ENCODE measurements at places on chromosomes 6 and 20.
A peak's percentile ranks its signal among the peaks of the same experiment; 100 is the strongest.

- DNase-seq: peak; percentile 34
Observed at GRCh38 chr6:116221911-116222310, 32.0 kb downstream of the TSPYL4 start.

DNA sequence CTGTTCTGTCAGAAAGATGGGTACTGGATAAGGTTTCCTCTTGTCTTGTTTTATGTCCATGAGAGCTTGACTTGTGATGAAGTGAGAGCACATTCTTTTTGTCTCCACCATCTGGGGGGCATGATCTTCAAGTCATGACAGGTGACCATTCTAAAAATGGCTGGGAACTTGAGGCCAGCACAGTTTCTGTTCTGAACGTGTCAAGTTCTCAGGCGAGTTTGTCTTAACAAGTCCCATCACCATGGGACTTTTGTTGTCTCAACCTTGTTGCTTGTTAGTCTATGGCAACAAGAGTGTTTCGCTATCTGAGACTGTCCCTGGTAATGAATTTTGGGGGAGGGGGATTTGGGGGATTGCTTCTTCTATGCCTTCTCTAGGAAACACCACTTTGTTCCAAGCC, 25.6 kb upstream of the ENPP4 start:
- DNase-seq: no peak

DNA sequence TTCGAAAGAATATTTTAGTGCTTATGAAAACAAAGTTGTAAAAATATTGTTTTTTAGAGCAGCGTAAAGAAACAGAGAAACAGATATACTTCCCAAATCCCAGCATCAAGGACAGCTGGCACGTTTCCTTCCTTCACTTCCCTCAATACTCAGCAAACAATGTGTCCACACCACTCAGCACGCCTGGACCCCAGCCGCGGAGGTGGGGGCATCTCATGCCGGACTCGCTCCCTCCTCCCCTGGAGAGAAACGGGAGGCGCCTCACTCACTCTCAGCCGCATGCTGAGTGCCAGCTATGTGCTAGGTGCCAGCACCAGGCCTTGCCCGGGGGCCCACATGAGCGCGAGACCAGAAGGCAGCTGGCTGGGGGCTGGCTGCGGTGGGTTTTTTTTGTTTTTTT, 34.7 kb downstream of the SLC2A4RG start:
- DNase-seq: no peak

DNA sequence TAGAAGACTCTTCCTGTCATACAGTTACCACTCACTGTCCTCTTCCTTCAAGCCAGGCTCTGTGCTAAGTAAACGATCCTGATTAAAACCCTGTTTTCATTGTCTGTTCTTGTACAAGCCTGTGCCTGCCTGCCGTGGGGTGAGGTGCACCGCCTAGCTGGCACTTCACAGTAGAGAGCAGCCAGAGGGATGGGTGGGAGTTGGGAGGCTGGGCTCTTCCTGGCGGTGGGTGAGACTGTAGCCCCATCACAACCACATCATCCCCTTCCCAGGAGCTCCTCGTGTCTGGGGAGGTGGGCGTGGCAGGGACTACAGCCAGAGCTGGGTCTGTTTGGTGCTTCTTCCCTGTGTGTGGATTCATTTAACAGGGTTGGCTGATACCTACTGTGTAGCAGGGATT, 382.0 kb downstream of the TAF4 start:
- no peak for DNase-seq

DNA sequence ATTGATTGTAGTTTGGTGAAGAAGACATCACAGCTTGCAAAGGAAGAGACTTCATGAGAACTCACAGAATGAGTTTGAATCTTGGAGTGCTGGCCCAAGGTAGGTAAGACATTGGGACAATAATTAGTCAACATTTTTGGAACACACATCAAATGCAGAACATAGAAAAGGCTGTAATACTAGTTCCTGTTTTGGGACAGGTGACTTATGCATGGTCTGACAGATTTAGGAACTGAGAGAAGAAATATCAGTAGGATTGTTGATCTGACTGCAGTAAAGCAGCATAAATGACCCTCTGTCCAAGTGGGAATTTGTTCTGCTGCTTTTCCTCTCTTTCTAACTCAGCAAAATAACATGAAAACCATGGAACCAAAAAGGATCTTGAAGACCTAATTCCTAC, 102.3 kb upstream of the MAP3K7 start:
- no peak for DNase-seq

- DNase-seq: no peak
Observed at GRCh38 chr6:125884634-125885371, 71.8 kb upstream of the HINT3 start.

DNA sequence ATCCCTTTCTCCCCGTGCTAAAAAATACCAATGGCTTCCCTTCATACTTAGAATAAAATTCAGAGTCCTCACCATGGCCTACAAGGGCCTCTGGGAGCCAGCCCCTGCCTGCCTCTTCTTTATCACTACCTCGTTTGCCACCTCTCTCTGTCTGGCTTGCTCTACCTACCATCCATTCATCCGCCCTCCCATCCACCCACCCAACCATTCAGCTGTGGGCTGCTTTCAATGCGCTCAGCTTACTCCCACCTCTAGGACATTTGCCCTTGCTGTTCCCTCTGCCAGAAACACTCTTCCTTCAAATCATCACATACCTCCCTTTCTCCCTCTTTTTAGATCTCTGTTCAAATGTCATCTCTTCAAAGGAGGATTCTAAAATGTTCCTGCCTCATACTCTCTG, 44.4 kb downstream of the PACSIN1 start:
- DNase-seq: no peak

DNA sequence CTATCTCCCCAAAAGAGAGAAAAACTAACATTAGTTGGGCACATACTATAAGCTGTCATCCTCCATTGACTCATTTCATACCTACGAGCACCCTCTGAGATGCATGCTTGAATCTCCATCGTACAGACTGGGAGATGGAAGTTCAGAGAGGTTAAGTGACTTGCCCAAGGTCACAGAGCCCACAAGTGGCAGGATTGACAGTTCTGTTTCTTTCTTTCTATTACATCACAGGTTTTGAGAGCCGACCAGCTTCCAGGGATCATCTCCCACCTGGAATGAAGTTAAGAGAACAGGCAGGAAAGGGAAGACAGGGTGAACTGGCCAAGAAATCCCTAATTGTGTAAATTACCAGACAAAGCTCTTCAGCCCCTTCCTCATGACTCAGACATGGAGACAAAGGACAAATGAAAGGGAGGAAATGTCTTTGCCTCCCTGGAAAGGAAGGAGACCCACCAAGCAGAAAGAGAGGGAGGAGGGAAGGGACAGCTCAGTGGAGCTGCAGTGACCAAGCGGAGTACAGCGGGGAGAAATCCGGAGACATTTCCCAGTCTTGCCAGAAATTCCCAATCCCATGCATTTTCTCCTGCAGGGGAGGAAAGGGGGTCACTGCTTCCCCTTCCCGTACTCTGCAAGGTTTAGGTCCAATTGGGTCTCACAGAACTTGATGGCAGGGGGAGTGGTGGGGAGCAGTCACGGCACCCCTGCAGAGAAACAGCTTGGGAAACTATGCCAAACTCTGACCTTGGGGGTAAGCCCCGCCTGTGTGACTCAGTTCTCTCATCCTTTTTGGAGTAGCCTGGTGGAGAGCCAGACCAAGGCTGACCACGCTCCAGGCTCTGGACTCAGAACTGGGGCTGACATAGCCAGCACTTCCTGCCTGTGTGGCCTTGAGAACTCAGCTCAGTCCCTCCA, 154.3 kb downstream of the ANKRD60 start:
- DNase-seq: peak; percentile 75

GRCh38 chr20:25695532-25696370, 902 bp downstream of the ZNF337 start:
- DNase-seq: peak; percentile 17

DNA sequence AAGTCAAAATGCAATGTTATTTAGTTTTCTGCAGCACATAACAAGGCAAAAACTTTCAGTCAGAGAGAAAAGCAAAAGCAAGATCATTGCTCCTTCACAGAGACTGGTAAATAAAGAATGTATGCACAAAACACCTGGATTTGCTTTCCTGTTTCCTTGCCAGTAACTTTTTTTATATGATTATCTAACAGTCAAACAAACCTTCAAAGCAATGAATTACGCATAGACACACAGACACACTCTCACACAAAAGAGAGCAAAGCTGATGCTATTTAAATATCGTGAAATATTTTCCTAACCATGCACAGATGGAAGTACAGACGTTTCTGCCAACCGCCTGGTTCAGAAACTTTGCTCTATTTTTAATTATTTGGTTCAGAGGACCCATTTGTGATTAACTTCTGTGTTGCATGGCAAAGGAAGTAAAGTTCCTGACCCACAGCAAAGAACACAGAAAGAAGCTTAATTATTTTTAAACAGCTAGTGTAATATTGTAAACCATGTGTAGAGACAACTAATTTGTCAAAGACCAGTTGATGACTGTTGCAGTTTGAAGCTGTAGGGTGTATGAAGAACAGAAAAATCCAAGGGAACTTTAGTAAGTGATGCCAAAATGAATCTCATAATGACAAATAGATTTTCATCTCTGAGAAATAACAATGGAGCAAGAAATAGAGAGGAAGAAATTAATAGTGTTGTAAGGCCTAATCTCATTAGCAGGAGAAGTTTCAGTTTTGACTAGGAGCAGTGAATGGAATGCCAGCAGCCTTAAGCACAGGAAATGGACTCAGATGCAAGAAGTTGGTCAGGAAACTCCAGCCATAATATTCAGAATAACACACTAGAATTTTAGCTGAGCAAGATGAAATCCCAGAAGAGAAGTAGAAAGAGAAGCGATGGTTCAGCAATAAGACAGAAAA, 24.1 kb downstream of the ATXN1 start:
- peak; percentile 72 for DNase-seq

DNA sequence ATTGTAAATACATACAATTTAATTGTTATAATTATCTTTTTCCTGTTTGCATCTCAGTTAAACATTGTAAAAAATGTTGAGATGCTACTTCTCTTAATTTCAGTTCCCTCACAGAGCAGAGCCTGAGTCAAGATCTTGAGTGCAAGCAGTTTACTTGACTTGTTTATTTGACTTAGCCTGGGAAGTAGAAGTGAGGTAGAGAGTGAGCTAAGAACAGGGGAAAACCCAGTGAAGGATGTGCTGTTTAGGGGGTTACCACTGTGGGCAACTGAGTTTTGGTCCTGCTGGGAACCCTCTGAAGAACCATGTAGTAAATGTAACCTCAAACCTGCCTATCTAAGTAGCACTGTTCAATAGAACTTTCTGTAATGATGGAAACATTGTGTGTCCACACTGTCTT, 495.2 kb upstream of the FLRT3 start:
- DNase-seq: no peak

GRCh38 chr20:54268941-54269340, 61.1 kb downstream of the PFDN4 start:
- no peak for DNase-seq

DNA sequence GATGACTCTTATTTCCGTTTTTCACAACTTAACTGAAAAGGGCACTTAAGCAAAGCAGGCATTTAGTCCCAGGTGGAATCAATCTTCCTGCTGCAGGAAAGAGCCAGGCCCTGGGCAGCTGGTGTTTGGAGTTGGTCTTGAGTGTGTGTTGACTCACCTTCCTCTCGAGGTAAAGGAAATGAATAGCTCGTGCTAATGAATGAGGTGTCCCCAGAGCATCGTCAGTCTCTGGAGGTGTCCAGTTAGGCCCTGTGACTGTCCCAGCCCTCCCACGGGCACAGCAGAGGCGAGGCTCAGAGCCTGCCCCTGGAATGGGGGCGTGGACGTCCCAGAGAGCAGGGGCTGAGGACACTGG, 277.7 kb downstream of the NRN1 start:
- DNase-seq: peak; percentile 42

DNA sequence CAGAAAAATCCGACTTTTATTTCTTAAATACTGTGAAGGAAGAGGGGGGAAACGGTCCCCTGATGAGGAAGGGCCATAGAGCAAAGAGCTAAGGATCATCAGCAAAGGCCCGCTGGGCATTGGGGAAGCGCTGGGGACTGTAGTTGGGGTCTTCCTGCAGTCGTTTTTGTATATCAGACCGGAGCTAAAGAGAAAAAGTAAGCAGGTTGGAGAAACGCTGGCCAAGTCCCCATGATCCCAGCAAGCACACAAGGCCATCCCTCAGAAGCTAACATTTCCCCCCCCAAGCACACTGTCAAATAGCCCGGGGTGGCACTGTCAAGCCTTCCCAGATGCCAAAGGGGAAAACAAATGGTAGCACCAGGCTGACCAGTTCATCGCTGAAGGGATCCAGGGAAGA, 13.4 kb downstream of the BAG6 start:
- no peak for DNase-seq

DNA sequence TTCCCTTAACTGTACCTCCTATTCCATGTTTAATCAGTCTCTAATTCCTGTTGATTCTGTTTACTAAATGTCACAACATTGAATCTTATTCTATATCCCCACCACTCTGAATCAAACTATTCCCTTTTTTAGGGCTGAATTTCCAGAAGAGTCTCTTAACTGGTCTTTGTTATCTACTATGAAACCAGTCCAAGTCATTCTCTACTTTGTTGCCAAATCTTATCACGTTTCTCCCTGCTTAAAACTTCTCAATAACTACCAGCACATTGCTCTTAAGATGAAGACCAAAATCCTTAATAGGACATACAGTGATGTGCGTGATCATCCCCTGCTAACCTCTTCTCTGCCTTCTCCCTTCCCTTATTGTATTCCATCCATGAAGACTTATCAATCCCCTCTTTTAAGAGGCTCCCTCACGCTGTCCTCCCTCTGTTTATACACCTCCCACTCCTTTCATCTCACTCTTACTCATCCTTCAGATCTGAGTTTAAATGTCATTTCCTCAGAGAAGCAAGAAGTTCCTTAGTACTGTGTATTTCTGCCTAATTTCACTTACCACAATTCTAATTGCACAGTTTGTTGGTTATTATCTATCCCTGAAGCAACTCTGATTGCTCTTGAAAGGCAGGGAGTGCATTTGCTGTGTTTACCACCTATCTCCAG, 143.0 kb upstream of the AHI1 start:
- no peak for DNase-seq

GRCh38 chr6:108113557-108114519, 39.3 kb upstream of the OSTM1 start:
- DNase-seq: peak; percentile 50

DNA sequence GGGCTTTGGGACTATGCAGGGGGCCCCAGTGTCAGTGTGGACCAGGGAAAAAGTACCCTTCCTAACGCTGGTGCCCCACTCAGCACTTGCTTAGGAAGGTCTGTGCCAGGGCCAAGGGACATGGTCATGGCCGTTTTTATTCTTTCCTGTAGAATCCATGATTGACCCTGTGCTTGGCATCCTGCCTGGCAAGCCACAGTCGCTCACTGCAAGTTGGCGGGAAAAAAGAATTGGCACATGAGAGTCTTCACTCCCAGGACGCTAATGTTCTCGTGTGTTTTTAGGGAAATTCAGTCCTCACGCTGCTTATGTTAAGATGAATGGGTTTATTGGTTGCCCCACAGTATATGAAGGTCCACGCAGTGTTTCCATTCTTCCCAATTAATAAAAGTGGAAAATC, 253.4 kb downstream of the CDH4 start:
- no peak for DNase-seq

- no peak for DNase-seq
Observed at GRCh38 chr6:152816055-152816454, 65.5 kb downstream of the VIP start.

GRCh38 chr20:18984238-18985200, 170.9 kb downstream of the SCP2D1 start:
- no peak for DNase-seq

Data from AG10803 (cell line).